NCI-H1436 (cell line): ENCODE measurements at places on chromosomes 3 and 15.

DNA sequence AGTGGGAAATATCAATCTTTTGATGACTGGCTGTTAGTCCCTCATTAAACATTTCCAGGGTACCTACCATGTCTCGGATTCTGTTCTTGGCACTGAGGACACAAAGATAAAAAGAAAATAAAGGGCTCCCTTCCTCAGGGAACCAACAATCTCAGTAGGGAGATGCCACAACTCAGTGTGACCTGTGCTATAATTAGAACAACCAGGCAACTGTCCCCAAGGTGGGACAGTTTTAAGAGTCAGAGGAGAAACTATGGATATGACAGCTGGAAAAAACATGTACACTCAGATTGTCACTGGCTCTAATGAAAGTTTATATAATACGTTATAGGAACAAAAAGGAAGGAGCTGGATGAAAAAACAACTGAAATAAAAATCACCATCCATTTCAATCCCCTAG lies 23.3 kb upstream of the CMTM8 start:
- DNase-seq: no peak

DNA sequence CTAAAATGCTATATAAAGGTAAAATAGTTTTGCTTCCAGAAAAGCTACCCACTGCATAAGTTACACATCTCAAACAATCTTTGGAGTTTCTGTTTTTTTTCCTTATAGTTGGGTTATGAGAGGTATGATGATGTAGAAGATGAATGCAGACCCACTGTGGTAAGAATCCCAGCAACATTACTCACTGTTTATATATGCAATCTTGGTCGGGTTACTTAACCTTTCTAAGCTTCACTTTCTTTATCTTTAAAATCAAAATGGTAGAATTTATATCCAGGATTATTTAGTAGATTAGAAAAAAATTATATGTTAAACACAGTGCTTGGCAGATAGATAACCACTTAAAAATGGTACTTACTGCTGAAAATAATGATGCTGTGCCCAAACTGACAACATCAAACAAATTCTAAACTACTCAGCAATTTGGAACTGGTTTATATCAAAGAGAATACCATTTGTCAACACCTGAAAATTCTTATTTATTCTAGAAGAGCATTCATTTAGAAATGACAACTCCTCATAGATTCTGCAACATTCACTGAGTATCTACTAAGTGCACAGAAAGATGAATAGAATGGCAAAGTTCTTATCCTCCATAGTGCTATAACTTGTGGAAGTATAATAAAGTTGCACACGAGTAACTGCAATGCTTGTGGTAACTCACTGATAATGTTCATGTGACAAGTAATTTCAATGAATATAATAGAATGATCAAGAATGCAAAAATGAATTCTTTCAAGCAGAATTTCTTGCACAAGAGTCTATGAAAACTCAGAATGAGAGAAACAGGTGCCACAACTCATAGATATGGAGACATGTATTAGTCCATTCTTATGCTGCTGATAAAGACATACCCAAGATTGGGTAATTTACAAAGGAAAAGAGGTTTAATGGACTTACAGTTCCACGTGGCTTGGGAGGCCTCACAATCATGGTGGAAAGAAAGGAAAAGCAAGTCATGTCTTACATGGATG lies 129.0 kb upstream of the SLC7A14 start:
- DNase-seq: no peak

GRCh38 chr3:190401963-190402362 lies 14.0 kb downstream of the CLDN16 start:
- no peak for DNase-seq

- no peak for DNase-seq
These were observed 127.0 kb downstream of the KLHL25 start for GRCh38 chr15:85667491-85668424.

DNA sequence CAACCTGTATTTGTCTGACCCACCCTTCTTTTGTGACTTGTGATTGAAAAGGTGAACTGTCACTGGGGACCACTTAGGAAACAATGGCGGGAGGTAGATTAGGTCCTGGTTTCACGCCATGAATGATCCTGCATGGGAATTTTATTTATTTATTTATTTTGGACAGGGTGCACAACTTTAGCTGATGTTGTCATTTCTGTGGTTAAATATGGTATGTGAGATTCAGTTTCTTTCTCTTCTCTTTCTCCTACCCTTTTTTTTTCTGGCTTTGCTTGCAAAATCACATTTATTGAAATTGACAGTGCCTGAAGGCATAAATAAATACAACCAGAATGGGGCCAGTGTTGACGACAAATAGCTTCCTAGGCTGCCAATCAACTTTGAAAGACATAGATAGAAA lies 18.0 kb upstream of the HTR3E start:
- DNase-seq: no peak

DNA sequence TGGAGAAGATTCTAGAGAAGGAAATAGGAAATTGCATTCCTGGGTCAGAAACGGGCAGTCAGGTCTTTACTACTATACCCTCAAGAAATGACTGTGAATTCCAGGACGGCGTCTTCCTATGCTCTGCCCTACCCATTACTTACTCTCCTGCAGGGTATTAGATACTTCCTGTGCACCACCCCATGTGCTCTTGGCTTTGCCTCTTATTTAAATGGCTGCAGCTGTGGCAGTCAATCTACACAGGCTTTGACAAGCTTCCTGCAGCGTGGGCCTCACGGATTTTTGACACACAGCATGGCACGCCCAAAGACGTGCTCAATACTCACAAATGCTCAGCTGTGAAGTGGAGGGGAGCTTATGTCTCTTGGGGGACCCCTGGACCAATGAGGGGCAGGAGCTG lies 206.1 kb downstream of the SV2B start:
- DNase-seq: no peak

GRCh38 chr3:185534511-185534910 lies 17.9 kb downstream of the LIPH start:
- DNase-seq: no peak

GRCh38 chr15:62927196-62927595 lies 115.4 kb upstream of the TPM1 start:
- DNase-seq: no peak

DNA sequence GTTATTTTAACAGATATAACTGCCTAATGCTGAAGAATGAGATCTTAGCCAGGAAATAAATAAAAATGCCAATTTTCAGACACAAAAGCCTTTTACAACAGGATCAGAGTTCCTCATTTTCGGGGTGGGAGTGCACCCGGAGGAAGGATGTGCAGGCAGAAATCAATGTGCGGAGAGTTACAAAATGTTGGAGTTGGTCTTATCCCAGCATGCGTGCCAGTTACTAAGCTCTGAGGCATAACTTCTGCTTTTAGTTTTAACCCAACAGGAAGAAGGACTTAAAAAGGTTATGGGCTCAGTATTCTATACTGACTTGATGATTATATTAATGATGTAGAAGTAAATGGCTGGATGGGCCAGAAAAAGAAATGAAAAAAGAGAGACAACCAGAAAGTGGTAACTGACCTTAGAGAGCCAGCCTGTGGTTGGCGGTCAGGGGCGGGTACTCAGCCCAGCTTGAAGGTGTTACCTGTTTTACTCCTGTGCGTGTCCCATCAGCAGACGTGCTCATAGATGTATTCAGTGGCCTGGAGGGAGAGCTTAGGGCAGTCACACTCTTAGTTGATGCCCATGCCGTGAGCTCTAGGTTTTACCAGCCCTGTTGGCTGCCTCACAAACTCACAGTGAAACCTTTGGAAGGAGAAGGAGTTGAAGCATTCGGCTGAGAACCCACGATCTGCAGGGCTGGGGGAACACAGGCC lies 164.7 kb downstream of the SV2B start:
- DNase-seq: no peak
